Nucleus accumbens (tissue), 56 donors: ENCODE measurements at places on chromosomes 11 and 22.
A peak's percentile ranks its signal among the peaks of the same experiment; 100 is the strongest.

DNA sequence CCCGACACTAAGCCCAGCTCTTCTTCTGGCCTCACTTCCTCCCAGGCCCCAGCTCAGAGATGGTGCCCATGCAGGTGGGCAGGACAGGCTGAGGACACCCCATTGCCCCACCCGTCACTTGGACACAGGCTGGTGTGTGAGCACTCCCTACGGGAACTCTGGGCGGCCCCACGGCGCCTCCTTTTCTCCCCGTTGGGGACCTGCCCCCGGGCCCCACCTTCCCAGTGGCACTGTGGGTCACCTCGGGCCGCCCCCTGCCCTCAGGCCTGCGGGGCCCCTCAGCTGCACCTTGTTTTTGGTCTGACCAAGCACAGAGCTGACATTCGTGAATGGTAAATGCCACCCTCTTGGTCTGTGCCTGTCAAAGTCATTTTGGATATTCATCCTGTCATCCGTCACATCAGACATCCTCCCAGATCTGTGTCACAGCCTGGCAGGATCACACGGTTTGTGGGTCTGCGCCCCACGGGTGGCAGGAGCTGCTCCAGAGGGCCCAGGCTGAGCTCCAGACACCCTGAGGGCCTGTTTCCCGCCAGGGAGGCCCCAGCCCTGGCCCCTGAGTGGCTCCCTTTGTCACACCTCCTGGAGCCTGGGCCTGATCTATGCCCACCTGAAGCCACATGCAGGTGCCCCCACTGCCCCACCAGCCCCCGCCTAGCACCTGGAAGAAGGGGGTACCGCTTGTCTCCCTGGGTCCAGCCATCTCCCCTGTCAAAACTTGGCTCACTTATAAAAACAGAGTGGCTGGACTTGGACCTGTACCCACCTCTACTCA, 1188.5 kb downstream of the BRD1 start:
- no peak for DNase-seq

GRCh38 chr22:39351689-39352214, 2.0 kb downstream of the SYNGR1 start:
- DNase-seq, result no peak

GRCh38 chr11:125941267-125941618, 4.6 kb upstream of the VSIG10L2 start:
- DNase-seq, result no peak

DNA sequence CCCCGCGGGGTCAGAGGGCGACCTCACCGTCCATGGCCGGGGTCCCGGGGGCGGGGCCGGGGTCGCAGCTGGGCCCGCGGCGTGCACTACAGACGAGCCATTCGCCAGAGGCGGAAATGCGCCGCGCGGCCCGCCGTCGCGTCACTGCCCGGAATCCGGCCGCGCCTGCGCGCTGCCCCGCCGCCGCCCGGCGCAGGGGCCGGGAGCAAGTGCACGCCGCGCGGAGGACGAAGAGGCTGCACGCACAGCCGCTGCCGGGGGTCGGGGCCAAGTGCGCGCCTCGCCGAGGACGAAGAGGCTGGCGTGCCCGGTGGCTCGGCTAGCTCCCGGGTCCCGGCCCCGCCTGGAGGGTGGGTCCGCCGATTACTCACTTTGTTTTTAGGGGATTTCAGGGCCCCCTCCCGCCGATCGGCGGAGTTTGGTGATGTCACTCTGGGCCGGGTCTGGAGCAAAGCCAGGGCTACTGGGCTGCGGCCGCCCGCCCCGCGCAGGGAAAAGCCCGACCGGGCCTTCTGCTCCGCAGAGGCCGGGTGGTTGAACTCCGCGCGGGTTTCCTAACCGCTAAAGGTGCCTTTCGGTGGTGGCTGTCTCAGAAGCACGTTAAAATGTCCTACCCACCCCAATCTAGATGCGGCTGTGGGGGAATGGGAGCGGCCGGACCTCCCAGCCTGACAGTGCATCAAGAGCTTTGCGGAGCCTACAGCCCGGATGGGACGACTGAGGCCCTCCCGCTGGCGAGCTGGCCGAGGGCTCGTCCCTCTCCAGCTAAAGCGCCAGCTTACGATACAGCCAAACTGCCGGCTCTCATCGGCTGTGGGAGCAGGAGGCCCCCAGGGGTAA, at the start of gene RELA:
Gene RELA (minus strand): TSS at position 118 of the 840 bp plus-strand sequence. CDS start 84 bp downstream, at position 34.
- peak; percentile 94 for DNase-seq

- DNase-seq, result no peak
Observed at GRCh38 chr11:10762185-10762584, 11.1 kb downstream of the CTR9 start.

DNA sequence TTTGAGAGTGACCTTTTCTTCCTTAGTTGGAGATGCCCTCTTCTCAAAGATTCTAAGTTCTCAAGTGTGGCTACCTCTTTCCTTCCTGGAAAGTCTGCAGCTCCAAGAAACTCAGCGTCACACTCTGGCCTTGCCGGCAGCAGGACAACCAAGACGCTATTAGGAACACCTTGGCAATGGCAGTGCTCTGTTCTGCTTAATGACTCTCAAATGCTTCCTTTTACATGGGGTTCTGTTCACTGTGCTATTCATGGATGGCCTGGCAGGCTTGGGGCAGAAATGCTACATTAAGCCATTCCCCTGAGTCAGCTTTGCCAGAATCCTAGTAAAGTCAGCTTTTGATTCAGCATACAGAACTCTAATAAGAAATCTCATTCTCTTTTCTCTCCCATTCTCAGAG, 25.9 kb downstream of the LARGE2 start:
- DNase-seq, result peak; percentile 18

GRCh38 chr11:99176430-99176829, 155.7 kb downstream of the CNTN5 start:
- DNase-seq, result no peak

DNA sequence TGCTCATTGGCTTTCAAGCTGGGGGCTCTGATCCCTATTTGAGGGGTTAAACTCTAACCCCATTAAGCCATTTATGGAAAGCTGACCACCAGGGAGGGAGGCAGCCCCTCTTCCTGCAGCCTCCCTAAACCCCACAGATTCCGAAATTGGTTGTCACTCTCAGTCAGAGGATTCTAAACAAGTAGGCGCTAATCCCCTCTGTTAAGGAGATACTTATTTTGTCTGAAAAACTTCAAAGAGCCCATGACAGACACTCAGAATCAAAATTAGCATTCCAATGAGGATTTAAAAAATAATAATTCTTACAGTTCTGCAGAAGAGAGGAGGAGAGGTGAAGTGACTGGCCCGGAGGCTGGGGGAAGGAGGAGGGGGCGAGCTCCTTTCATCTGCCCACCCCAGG, 69.7 kb upstream of the LMO1 start:
- DNase-seq, result no peak

- DNase-seq, result peak; percentile 51
Observed at GRCh38 chr11:116162886-116163230, 609.9 kb downstream of the BUD13 start.
